ENCODE measurements at places on chromosomes 6 and 20.

DNA sequence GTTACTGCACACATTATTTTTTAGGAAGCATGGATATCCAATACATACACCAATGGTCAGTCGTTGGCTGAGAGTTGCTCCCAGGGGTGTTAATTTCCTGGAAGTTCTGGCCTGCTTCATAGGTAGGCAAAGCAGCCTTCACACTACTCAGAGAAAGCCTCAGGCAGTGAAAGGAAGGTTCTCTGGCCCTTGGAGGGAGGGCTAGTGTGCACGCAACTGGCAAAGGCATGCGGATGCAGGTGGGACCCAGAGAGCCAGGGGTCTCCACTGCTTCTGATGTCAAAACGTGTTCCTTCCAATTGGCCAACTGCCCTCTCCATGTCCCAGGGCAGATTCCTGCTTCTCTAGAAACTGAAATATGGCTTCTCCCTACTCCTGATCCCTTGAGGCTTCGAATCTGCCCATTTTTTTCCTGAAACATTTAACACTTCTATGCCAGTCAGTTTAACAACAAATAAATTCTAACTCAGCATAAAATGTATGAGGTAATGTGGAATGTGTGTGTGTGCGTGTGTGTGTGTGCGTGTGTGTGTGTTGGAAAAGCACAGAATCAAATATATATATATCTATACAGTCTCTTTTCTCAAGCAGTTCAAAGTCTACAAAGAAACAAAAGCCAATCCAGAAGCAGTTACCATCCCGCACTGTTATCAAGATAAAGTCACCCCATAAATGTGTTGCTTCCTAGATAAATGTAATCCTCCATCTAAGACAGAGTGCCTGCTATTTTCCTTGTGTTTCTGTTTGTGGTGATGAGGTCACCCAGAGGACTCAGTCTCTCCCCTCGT, 94.0 kb upstream of the HIVEP1 start:
- no peak for DNase-seq

DNA sequence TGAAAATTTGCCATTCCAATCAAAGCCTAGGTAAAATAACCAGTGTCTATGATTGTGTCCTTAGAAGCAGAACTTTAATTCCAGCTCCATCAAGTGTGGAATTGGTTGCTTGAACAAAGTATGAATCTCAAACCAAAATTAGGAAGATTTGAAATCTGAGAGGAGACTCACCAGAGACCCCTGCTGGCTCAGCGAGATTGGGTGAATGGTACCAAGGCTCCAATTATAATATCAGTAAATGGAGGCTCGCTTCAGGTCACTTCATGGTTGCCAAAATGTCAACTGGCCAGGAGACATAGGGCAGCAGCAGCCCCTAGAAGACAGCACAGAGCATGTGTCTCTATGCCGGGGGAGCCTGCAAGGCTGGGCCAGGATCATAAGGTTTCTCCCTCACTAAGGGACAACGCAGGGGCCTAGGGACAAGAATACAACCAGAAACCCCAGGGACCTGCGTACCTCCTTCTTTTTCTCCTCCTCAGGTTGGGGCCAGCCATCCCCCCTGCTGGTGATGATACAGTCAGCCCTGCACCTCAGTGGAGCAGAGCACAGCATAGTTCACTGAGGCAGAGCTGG, 14.0 kb downstream of the RBL1 start:
- no peak for DNase-seq

DNA sequence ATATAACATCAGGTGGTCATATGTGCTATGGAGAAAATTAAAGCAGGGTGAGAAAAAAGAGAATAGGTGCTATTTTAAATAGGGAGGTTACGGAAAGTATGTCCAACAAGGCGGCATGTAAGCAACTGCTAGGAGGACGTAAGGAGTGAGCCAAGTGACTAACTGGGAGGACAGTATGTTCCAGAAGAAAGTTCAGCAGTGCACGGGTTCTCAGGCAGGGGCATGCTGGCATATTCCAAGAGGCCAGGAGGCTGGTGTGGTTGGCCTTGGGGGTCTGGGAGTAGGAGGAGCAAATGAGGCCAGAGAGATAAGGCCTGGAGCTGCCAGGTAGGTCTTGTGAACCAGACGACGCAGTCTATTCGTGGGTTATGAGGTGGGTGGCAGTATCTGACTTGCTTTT, 112.4 kb downstream of the ARMC2 start:
- no peak for DNase-seq

GRCh38 chr6:136424901-136425300, 125.3 kb downstream of the MAP7 start:
- DNase-seq = no peak

- DNase-seq = peak; percentile 44
Measured at GRCh38 chr20:47677635-47678453, 107.4 kb downstream of the SULF2 start.

DNA sequence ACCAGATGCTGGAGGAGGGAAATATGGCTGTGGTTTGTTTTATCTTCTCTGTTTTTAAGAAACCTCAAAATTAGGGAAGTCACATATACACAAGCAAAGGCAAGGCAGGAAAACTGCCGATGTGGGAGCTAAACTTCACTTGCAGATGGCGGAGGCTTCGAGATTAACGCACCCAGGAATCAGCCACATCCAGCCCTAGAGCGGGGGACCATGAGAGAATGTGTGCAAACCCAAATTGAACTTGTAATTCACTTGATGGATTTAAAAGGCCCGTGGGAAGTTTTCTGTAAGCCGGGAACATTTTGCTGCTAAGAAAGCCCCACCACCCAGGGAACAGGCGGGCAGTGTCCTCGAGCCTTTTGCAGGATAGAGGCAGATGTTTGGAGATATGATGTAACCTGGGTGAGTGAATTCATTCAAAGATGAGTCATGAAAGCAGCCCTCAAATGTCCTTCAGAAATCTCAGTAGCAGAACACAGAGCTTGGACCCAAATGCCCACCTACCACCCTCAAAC, 39.9 kb downstream of the PREX1 start:
- DNase-seq = no peak

DNA sequence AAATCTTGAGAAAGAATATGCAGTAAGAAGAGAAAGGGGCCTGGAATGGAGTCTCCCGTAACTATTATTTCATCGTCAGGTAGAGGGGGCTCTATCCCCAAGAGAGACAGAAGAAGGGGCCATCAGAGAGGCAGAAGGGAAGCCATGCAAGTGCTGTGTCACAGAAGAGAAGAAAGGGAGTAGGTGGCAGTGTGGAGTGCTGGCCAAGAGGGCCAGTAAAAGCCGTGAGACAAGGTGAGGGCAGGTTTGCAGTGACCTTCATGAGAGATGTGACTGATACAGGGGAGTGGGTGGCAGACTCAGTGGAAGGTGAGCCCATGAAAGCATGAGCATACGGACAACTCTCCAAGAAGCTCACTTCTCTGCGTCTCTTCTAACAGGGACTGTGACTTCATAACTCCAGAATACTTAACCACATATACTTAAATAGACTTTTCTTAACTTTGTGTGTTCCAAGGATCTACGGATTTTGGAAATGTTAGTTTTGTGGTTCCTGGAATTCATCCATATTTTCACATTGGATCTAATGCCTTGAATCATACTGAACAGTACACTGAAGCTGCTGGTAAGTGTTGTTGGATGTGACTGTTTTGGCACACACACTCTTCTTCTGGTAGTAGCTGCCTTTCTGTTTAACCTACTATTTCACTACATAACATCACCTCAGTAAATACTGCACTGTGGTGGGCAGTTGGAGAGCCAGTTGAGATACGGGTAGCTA, 15.6 kb downstream of the PM20D2 start:
- DNase-seq = no peak

- DNase-seq = no peak
Measured at GRCh38 chr20:22652681-22653588, 68.6 kb upstream of the FOXA2 start.

- DNase-seq = no peak
Measured at GRCh38 chr6:100203400-100203799, 209.4 kb upstream of the MCHR2 start.

DNA sequence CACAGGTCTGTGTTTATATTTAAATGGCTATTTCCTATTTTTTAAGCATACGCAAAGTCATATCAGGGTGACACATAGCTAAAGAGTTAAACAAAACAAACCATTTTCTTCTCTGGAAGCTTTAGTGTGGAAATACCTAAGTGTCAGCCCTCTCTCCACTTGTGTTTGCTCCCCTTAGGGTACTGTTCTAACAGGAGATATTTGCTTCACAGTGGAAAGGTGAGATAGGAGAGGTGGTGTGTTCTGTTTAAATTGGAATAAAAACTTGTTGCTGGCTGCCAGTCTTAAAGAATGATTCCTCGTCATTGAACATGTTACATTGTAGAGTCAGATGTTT, 18.9 kb downstream of the PHACTR2 start:
- no peak for DNase-seq

DNA sequence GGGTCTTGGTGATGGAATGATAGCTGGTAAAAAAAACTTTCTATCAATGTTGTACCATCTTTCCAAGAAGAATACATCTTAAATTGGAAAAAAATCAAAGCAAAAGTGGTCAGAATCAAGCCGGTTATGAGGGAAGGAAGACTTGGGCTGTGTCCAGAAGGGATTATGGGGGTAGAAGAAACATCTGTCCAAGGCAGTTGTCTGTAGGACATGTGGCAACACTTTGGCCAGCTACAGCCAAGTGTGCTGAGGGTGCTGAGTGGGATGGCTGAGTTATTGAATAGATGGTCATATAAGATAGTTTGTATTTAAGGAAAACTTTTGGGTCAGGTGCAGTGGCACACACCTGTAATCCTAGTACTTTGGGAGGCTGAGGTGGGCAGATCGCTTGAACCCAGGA, 38.4 kb downstream of the INSM1 start:
- DNase-seq = no peak

DNA sequence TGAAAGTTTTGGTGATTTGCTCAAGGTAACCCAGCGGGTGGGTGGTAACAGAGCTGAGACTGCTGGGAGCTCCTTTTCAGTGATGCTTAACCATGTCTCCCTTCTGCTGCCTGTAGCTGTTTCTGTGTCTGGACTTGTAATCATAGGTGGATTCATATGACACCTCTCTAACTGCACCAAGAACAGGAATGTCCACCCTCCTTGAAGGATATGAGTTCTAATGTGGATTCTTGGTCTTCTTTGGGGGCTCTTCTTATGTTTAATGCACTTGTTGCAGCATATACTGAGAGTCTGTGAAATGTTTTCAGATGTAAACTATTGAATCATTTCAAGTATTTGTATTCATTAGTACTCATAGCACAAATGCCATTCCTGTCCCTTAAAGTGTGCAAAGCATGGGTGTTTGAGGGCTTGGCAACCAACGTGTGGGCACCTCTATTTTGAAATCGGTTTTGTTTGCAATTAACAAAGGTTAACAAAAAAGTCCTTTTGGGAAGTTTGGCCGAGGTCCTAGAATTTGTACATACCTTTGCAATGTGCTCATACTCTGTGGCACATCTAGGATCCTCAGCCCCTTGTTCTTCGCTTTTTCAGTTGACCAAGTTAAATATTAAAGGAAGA, 138.0 kb downstream of the SOX4 start:
- DNase-seq = no peak
